ENCODE measurements at places on chromosomes 1 and 21.

DNA sequence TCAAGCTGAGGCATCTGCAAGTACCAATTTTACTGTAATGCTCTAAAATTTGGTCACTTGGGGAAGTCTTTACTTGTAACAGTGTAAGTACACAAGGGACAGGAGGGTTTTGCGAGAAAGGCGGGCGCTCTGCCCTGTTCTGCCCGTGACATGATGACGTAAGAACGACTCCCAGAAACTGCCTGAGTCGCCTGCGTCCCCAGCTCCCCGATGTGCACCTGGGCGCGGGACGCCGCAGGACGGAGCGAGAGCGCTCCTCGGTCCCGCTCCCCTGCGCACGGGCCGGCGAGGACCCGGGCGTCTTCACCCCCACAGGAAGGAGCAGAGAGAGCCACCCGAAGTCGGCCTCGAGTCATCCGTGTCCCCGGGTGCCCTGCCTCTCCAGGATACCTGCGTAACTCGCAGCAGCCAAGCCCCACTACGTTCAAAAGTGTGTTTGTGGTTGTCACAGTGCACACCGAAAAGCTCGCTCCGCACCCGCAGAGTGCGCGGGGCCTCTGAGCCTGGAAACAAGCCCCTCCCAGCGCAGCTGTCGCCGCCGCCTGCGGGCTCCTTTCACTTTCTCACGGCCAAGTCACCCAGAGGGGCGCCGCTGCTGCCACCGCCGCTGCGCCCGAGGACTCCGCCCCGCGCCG is 3.3 kb upstream of the ZBTB18 start:
- peak; percentile 51 for DNase-seq

DNA sequence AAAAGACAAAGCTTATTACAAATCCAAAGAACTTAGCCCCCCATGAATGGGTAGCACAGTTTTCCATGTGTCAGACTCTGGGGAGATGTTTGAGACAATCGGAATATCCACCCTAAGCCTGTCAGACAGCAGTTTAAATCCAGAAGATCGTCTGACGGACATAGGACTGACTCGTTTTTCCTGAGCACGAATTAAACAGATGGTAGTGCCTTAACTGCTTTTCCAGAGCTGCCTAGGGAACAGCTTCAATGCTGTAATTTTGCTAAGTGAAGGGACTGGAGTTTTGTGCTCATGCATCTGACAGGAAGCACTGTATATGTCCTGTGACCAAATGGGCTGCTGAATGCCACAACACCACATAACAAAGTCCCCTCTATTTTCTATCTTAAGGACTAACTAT is 48.6 kb downstream of the PCNX2 start:
- DNase-seq, result no peak

DNA sequence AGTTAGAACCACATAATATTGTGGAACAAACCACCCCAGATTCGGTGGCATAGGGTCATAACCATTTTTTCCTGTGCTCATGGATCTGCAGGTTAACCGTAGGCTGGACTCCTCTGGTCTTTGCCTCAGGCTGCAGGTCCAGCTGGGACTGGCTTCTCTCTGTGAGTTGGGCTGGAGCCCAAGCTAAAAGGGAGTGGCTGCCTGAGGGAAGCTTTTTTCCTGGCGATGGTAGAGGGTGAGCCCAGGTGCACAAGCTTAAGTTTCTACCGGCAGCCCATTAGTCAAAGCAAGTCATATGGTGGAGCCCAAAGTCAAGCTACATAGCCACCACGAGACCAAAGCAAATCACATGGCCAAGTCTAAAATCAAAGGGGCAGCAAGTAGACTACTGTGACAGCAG is 13.8 kb downstream of the EPHX4 start:
- DNase-seq, result no peak

DNA sequence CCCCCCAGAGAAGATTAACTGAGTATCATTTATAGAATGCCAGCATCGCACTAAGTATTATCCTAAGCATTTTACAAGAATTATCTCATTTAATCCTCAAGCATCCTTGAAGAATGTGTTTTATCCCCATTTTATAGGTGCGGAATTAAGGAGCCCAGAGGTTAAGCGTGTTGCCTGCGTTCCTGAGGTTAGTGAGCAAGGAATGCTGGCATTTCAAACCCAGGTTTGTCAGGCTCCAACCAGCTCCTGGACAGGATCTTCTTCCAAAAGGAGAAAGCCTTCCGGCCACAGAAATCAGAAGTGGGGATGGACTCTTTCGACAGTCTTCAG is 82.3 kb downstream of the SSBP3 start:
- no peak for DNase-seq

DNA sequence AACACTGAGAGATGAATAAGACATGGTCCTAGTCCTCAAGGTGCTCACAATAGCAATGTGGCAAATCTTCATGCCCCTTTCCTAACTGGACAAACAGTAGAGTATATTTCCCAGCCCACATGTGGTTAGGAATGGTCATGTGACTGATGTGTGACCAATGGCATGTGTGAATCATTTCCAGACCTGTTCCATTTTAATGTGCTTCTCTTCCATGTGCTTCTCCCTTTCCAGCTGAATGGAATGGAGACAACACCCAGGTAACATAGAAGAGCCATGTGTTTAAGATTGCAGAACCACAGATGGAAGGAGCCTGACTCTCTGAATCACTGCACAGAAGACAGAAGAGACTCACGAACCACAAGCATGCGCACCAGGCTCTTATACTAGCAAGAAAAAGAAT is 409.9 kb upstream of the NFIA start:
- no peak for DNase-seq

- DNase-seq, result no peak
These were observed 97.0 kb downstream of the PLD5 start for GRCh38 chr1:242427519-242427918.

- DNase-seq, result no peak
These were observed 50.4 kb downstream of the TENT5C start for GRCh38 chr1:117656202-117656641.

DNA sequence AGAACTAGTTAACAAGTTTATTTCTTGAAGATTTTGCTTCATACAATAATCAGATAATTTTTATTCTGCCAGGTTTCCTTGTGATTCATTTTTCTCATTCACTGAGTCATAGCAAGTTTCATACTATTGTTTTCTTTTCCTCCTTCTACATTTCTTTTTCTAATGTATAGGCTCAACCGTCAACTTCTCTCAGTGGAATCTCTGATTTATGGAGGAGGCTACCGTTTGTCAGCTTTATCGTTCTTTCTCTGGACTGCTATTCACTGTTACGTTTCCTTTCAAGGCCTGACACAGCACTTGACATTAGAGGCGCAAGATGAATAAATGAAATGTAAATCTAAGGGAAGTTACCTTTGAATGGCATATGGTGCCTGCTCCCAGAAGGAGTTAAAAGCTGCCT is 284.3 kb upstream of the NR5A2 start:
- no peak for DNase-seq

- no peak for DNase-seq
These were observed 13.0 kb upstream of the SLC6A9 start for GRCh38 chr1:44044071-44044801.

- DNase-seq, result no peak
These were observed 17.4 kb downstream of the PEA15 start for GRCh38 chr1:160222546-160222945.

- DNase-seq, result no peak
These were observed 3.2 kb downstream of the OR6K3 start for GRCh38 chr1:158717344-158717743.

GRCh38 chr1:156435545-156436140 is 64.9 kb downstream of the MEF2D start:
- no peak for DNase-seq

GRCh38 chr1:205068457-205069040 is 15.7 kb downstream of the TMEM81 start:
- no peak for DNase-seq

- no peak for DNase-seq
These were observed 90.5 kb upstream of the ADAR start for GRCh38 chr1:154698320-154699096.

- no peak for DNase-seq
These were observed 150.0 kb upstream of the KCTD3 start for GRCh38 chr1:215417122-215417521.
